ENCODE measurements at places on chromosomes 1 and 21.

GRCh38 chr1:54989968-54990810 is 8.5 kb upstream of the BSND start:
- DNase-seq, result no peak

GRCh38 chr1:224684979-224685425 is 68.9 kb downstream of the CNIH3 start:
- DNase-seq, result no peak

DNA sequence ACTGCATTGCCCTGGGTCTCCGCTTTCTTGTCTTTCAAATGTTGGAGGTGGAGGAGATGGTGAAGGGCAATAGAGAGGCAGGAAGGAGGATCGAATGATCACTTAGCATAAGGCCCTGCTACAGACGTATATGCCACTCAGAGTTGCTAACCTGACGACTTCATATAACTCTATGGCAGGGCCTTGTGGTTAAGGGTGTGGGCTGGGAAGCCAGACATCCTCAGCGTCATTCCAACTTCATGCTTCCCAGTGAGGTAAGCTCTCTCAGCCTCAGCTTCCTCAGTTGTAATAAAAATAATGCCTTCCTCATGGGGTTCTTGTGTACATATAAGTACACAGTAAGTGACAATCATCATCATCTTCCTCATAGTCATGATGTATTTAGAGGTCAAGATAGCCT is 54.6 kb downstream of the CASQ2 start:
- DNase-seq, result no peak

DNA sequence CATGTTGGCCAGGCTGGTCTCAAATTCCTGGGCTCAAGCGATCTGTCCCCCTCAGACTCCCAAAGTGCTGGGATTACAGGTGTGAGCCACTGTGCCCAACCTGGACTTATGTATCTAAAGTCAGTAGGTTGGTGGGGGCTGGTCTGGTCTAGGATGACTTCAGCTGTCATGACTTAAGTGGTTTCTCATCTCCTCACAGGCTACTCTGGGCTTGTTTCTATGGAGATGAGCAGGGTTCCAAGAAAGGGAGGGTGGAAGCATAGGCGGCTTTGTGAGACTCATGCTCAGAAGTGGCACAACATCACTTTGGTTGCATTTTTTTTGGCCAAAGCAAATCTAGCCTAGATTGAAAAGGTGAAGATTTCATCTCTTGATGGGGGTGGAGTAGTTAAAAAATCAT is 115.9 kb upstream of the IVNS1ABP start:
- DNase-seq, result no peak

DNA sequence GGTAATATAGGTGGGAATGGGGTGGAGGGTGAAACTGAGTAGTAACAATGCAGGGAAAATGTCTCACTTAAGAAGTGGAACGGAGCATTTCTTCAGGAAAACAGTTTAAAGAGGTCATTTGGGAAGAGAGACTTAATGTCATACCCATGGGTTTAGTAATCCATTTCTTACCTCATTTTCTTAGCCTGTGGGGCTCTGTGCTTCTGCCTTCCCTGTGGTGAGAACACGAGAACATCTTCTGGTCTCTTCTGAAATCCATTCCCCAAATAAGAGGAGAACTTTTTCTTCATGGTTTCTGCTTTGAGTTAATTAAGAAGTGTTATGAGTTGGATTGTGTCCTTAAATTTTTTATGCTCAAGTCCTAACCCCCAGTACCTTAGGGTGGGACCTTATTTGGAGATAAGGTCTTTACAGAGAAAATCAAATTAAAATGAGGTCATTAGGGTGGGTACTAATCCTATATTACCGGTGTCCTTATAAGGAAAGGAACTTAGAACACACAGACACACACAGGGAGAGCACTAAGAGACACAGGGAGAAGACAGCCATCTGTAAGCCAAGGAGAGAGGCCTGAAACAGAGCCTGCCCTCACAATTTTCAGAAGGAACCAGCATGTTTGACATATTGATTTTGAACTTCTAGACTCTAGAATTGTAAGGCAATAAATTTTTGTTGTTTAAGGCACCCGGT is 5.4 kb downstream of the CCDC190 start:
- DNase-seq, result no peak

DNA sequence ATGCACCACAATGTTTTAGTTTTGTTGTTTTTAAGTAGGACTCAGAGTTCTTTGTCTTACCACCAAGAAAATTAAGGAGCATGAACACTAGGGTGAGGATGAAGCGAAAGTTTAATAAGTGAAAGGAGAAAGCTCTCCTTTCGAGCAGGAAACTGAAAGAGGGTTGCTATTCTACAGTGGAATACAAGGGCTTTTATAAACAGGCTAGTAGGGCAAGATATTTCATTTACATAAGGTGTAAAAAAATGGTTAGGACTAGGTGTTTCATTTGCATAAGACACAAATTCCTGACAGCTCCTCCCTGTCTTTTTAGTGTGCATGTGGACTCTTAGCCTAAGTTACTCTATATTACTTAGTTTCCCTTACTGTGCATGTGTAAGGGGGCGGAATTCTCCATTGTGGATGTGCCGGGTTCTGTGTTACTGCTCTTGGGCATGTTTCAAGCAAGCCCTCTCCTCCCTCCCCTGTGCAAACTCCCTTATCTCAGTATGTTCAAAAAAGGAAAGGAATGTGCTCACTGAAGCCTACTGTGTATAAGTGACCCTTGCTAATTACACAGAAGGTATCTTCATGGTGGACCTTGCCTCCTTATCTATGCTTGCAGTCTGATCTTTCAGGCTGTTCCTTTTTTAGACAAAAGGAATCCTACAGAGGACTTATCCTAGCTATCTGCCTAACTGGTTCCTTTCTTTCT is 7.3 kb downstream of the TSHB start:
- DNase-seq, result no peak

- DNase-seq, result no peak
Observed at GRCh38 chr1:237084341-237085077, 42.5 kb downstream of the RYR2 start.

- DNase-seq, result no peak
Observed at GRCh38 chr1:27690183-27690582, 18.2 kb upstream of the IFI6 start.

DNA sequence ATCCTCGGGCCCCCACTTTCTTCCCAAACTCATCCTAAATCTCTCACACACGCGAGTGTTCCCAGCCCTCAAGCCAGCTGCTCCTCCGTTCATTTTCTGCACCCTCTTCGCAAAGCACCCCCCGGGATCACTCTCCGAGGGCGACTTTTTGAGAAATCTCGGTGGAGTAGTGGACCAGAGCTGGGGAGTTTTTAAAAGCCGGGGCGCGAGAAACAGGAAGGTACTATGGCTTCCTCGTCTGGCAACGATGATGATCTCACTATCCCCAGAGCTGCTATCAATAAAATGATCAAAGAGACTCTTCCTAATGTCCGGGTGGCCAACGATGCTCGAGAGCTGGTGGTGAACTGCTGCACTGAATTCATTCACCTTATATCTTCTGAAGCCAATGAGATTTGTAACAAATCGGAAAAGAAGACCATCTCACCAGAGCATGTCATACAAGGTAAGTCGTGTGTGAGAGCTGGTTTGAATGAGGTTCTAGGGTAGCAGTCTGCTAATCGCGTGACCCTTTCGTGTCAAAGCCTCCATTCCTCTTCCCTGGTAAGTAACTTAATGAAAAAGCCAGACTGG is 800 bp downstream of the DR1 start:
- DNase-seq, result no peak

- peak; percentile 76 for DNase-seq
Observed at GRCh38 chr1:153922076-153922971, 448 bp downstream of the GATAD2B start.

- DNase-seq, result no peak
Observed at GRCh38 chr1:59765011-59765730, 49.6 kb upstream of the HOOK1 start.

DNA sequence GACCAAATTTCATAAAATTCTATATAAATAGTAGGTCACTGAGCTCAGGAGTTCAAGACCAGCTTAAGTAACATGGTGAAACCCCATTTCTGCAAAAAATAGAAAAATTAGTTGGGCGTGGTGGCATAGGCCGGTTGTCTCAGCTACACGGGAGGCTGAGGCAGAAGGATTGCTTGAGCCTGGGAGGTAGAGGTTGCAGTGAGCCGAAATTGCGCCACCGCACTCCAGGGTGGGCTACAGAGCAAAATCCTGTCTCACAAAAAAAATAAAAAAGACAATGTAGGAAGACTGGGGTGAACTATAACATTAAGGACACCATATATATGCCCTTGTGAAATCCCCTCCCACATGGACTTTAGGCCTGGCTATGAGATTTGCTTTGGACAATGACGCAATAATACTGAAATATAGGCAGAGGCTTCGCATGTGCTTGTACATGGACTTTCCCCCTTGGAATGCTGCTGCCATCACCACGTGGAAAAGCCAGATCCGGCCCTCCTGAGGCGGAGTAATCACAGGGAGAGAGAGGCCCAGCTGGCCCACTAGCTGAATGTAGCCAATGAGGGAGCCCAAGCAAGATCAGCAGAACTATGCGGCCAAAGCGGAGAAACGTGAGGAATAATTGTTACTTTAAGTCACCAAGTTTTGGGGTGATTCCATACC is 13.1 kb upstream of the USP1 start:
- DNase-seq, result no peak

GRCh38 chr1:161737625-161738024 is 12.0 kb upstream of the DUSP12 start:
- DNase-seq, result no peak

DNA sequence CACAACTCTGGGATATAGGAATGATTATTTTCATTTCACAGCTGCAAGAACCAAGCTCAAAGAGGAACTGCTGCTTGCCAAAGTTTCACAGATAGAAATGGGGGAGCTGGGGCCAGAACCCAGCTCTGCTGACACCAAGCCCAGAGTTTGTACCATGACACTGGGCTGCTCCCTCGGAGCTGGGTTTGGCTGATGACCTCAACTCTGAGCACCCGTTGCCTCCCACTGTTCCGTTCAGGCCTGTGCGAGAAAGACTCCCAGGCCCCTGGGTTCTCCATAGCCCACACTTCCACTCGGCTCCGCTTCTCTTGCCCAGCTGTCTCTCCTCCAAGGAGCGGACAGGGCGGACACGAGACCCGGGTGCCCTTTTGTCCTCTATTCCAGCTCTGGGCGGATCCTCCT is 55.2 kb downstream of the NGF start:
- no peak for DNase-seq

DNA sequence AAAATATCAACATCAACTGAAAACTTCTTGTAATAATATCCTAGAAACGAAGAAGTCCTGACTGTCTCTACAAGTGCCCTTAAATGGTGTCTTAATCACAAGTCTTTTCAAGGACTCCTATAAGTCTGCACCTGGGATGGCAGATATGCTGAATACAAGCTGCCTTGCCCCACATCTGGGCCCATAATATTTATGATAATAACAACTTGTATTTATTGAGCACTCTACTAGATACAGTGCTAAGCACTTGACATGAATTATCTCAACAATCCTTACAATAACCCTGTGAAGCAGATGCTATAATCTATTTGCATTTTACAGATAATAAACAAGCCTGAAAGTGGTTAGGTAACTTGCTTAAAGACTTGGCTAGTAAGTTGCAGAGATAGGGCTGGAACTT is 78.0 kb upstream of the ZNF648 start:
- no peak for DNase-seq

DNA sequence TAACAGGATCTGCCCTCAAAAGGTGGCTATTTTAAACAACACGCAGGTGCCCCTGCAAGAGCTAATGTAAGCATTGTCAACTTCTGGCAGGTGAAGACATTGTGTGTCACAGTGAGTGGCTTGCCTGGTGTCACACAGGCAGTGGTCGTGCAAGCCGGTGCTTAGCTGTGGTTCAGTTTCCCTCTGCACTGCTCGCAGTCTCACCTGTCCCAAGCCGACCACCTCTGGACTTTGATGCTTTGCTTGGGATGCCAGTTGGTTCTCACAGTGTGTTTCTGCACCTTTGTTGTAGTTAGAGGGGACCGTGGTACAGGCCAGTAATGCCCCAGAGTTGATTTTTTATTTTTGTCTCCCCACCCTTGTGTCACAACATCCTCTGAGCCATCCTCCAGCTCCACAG is 85.2 kb downstream of the UCK2 start:
- DNase-seq, result no peak

GRCh38 chr1:174266476-174266875 is 107.2 kb downstream of the RABGAP1L start:
- no peak for DNase-seq

GRCh38 chr1:48616710-48617109 is 144.7 kb upstream of the SPATA6 start:
- no peak for DNase-seq

- peak; percentile 29 for DNase-seq
Observed at GRCh38 chr1:234955107-234955731, 173.4 kb downstream of the TOMM20 start.

- no peak for DNase-seq
Observed at GRCh38 chr1:119115311-119115710, 25.1 kb downstream of the WARS2 start.

GRCh38 chr1:17744666-17745478 is 10.3 kb upstream of the ACTL8 start:
- no peak for DNase-seq

- DNase-seq, result no peak
Observed at GRCh38 chr1:100706856-100707255, 12.7 kb upstream of the VCAM1 start.

DNA sequence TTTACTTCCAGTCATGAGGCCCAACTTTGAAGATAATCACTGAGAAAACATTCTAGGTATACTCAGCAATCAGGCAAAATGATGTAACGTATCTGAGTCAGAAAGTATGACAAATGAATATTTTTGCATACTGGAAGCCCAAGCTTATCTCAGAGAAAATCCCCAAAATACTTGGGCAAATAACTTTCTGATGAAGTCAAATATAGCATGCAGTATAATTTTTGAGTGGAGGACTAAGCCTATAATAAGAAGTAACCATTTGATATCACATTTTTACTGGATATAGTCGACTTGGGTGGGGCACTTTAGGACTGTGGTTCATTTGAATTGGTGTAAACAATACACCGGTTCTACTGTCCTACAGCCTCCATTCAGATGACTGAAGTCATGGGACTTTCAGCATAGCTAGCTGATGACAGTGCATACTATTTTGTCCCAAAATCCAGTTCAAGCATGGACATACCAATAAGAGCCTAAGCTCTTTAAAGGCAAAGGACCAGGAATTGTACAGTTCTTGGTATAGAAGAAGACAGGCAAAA is 2.3 kb upstream of the GADD45A start:
- no peak for DNase-seq

- no peak for DNase-seq
Observed at GRCh38 chr1:26779098-26779668, 8.6 kb upstream of the PIGV start.

DNA sequence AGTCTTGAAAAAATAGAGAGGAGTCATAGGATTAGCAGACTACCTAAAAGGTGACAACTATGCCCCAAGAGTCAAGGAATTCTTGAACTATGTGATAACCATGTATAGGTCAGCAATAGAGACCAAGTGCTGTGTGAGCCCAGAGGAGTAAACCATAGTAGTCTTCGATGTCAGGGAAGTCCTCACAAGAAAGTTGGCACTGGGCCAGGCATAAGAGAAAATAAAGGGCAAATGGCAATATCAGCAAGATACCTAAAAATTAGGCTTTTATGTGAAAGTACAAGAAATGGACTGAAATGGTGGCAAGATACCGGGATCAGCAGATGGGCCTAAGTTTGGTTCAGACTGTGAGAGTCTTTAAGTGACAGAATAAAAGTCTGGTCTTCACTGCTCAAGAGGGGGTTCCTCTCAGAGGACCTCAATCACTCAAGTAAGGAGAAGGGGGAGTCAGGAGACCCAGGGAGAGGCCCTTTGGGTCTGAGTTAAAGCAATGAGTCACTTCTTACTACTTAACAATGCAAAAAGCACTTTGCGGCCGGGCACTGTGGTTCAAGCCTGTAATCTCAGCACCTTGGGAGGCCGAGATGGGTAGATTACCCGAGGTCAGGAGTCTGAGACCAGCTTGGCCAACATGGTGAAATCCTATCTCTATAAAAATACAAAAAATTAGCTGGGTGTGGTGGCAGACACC is 95.0 kb downstream of the TEX35 start:
- DNase-seq, result no peak
